ENCODE measurements at places on chromosomes 6 and 20. TPM values are rescaled to one million over a fixed set of nuclear protein-coding genes. Genes with fewer than 3 reads are reported as not detected.

GRCh38 chr20:43943725-43944124 is 29.1 kb downstream of the TOX2 start:
- no peak for DNase-seq

- DNase-seq, result no peak
Measured at GRCh38 chr6:71371559-71371958, 82.9 kb downstream of the OGFRL1 start.

- no peak for DNase-seq
Measured at GRCh38 chr6:135902756-135903331, 51.3 kb downstream of the PDE7B start.

DNA sequence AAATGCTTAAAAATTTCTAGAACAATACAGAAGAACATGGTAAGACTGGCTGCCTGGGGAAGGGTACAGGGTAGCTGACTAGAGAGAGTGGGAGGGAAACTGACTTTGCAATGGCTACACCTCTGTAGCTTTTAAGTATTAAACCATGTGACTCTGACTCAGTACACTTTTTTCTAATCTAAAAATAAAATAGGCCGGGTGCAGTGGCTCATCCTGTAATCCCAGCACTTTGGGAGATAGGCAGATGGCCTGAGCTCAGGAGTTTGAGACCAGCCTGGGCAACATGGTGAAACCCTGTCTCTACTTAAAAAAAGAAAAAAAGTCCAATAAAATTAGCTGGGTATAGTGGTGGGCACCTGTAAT is 18.5 kb downstream of the ATP9A start:
- DNase-seq, result no peak

GRCh38 chr6:163298079-163298830 is 116.3 kb upstream of the QKI start:
- no peak for DNase-seq

- peak; percentile 47 for DNase-seq
Measured at GRCh38 chr6:96836631-96837080, 621 bp downstream of the GPR63 start.

DNA sequence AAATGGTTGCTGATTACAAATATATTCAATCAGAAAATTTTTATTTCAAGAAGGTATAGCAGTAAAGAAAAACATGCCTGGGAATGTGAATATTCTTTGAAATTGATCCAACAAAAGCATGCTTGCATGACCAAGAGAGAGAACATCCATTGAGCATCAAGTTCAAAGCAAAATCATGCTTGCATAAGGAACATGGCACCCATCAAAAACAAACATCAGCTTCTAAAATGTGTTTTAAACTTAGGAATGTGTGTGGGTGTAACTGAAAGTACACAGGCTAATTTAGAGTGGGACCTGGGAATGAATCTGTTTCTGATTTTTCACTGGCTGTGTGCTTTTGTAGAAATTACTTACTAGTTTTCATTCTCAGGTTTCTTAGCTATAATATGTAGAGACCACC is 5.6 kb downstream of the SLC17A5 start:
- DNase-seq, result no peak

DNA sequence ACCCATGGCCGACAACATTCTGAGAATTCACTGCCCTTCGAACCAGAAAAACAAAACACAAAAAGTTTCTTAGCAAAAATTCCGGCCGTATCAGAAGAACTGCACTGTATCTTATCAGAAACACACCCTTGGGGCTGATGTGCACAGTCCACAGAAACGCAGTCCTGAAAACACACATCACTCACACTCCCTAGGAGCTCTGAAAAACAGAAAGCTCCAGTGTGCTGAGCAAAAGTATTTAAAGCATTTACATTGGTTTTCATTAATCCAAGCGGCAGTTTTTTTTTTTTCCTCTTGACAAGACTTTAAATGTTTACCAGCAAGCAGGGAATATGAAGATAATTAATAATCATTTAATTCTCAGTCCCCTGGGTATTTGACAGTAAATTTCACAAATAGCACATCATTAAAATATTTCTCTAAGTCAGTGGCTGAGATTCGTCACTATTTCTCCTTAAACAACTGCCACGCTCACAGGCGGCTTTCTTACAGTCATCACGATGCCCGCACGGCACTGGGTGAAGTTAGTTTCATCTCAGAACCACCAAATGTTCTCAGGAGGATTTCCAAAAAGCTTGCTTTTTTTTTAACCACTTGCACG is 13.3 kb downstream of the NFATC2 start:
- DNase-seq, result peak; percentile 71

GRCh38 chr6:81138236-81138635 is 614.2 kb downstream of the TENT5A start:
- no peak for DNase-seq

DNA sequence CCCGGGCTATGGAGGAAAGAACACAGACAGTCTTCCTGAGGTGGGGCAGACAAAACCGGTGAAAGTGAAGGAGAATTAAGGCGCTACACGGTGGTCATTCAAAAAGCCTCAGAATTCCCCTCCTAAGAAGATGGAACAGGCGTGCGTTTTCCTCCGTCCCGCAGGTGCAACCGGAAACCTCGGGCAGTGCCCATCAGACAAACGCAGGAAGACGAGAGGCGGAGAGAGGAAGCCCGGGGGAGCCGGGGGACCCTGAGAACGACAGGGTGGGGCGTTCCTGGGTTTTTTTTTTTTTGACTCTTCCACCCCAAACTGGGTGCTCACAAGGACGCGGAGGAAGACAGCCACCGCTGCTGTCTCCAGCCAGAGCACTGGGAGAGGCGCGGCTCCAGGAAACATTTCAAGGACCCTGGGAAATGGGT is 25.4 kb downstream of the TTLL2 start:
- DNase-seq, result no peak

DNA sequence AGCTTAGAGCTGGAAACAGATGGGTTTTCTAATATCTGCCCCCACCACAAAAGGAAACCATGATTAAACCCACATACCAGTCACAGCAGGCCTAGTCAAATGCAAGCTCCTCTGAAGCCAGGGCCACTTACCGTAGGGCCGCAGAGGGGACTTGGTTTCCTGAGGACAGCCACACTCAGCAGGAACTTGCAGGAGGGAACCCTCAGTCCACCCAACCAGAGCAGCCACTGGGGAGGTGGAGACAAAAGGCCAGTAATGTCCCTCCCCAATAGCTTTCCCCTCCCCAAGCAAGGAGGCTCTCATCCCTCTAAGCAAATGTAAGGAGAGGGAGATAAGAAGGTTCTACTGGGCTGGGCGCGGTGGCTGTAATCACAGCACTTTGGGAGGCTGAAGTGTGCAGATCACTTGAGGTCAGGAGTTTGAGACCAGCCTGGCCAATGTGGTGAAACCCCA is 384.4 kb upstream of the JARID2 start:
- DNase-seq, result peak; percentile 28

DNA sequence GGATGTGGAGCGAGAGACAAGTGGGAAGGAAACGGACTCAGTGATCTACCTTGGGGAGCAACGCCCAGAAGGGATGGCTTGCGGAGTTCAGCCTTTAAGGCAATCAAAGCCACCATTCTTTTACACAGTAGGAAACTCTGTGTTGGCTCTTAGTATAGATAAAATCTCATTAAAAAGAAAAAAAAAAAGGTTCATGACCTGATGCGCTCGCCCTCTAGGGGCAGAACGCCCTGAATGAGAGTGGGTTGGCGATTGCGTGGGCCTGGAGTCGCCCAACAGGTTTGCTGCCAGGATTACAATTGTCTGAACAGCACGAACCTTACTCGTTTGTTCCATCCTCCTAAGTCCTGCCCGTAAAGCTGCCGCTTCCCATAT is 1.2 kb downstream of the TPD52L1 start:
- peak; percentile 57 for DNase-seq

GRCh38 chr6:123810948-123811347 is 7.3 kb downstream of the NKAIN2 start:
- DNase-seq, result no peak

GRCh38 chr20:3901706-3902440 is 12.7 kb downstream of the PANK2 start:
- no peak for DNase-seq

DNA sequence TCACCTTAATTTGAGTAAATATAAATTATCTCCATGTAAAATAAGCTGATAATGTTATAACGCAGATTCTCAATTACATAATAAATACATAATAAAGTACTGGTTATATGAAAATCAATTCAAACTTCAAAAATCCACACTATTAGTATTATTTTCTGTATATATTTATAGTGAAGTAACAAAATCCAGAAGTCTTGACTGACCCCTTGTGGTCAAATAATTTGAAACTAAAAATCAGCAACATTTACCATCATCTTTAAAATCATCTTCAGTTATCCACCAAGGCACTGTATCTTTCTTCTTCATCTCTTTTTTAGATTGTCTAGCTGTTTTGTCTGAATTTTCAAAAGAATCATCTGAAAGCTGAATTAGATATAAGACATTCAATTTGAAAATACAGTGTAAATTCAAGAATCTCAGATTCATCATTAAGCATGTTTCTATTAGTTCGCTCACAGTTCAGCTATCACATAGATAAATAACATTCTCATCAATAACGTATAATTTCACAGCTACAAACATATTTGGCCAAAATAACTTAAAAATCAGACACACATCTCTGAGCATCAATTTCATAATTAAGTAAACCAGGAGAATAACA is 6.5 kb downstream of the CEP162 start:
- DNase-seq, result peak; percentile 11

GRCh38 chr6:1597924-1598323 is 11.8 kb upstream of the FOXC1 start:
- no peak for DNase-seq

C6orf132 gene
- polyA plus RNA-seq, result 0.26 TPM

PGC gene
- not detected for polyA plus RNA-seq

NOX3 gene
- not detected for polyA plus RNA-seq

TPBG gene
- polyA plus RNA-seq, result 0.88 TPM

SSTR4 gene
- polyA plus RNA-seq, result not detected

TSPO2 gene
- polyA plus RNA-seq, result not detected

CST11 gene
- not detected for polyA plus RNA-seq

LZTS3 gene
- 2.6 TPM for polyA plus RNA-seq

Measured in K562 (cell line).